ENCODE measurements at places on chromosomes 7 and 10.

DNA sequence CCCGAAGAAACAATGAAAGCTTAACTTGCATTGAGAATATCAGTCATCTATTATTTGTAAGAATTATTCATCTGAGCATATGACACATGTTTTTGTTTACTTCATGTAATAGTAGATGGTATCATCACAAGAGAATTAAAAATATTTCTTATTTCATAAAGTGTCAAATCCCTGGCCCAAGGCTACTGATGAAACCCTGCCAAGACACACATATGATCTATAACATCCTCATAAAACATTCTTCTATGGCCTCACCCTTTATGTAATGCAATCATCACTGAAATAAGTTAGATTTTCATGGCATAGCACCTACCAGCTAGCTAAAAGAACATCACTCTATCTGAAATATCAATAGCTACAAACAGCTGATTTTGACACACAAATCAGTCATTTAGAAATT is 385.6 kb upstream of the PHF14 start:
- DNase-seq = no peak

GRCh38 chr10:12587451-12587888 is 238.1 kb downstream of the CAMK1D start:
- DNase-seq = no peak

DNA sequence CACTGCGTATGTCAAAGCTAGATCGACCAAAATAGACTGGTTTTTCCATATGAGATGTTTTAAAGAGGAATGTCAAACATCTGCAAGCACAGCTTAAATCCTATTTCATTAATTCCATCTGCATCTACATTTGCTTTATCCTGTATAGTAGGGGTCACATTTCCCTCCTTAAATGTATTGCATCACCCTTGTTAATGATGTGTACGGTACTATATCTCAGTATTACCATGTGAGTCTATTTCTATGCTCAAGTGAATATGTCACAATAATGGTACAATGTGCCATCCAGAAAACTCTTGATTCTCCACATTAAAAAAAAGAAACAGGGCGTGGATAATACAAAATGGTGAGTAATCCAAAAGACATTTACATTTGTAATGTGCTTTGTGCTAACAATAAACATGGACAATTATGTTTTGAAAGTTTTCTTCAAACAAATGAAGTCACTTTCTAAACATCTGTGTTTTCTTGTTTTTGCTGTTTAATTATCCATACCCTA is 56.6 kb downstream of the TWIST1 start:
- no peak for DNase-seq

DNA sequence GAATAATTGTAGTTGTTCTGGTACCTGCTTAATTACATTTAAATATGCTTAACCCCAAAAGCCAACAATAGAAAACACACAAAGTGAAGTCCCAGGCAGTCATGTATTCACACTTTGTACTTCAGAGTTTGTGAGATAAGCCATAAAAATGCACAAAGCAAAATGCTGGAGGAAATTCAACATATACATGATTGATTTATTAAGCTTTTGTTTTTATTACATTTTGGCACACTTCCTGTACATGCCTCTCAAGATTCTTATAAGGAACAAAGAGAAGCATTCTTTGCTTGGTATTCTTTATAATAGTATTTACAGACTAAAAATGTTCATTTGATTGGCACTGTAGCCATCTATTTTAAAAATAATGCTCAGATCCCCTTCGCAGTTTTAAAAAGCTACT is 107.7 kb upstream of the ANK3 start:
- no peak for DNase-seq

- peak; percentile 4 for DNase-seq
Measured at GRCh38 chr7:1858435-1859265, 188.6 kb downstream of the ELFN1 start.

DNA sequence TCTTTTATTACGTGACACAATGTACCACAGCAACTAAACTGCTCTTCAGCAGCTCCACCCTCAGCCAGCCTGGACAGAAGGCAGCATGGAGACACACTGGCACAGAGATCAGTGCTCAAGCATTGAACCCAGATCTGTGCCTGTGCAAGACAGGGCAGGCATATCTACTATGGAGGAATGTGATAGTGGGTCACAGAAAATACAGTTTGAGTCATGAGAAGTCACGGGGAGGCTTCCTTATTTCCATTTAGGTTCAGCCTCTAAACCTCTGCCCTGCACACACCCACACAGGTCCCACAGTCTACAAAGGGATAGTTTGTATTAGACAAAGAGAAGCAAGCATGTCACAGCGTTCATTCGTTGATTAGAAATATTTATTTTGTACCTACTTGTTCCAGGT is 187.4 kb upstream of the AGR3 start:
- no peak for DNase-seq

DNA sequence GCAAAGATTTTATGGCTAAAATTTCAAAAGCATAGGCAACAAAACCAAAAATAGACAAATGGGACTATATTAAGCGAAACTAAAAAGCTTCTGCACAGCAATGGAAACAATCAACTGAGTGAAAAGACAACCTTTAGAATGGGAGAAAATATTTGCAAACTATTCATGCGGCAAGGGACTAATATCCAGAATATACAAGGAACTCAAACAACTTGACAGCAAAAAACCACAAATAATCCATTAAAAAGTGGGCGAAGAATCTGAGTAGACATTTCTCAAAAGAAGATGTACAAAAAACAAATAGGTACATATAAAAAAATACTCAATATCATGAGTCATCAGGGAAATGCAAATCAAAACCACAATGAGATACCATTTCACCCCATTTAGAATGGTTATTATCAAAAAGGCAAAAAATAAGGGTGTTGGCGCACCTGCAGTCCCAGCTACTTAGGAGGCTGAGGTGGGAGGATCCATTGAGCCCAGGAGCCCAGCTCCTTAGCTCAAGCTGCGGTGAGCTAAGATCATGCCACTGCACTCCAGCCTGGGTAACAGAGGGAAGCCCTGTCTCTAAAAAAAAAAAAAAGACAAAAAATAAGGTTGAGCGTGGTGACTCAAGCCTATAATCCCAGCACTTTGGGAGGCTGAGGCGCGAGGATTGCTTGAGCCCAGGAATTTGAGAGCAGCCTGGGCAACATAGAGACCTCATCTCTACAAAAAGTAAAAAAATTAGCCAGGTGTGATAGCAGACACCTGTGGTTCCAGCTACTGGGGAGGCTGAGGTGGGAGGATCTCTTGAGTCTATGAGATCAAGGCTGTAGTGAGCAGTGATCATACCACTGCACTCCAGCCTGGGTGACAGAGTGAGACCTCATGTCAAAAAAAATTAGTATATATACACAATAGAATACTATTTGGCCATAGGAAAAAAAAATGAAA is 4.2 kb upstream of the CCM2 start:
- no peak for DNase-seq

GRCh38 chr10:99443500-99443899 is 13.1 kb upstream of the GOT1 start:
- DNase-seq = no peak

DNA sequence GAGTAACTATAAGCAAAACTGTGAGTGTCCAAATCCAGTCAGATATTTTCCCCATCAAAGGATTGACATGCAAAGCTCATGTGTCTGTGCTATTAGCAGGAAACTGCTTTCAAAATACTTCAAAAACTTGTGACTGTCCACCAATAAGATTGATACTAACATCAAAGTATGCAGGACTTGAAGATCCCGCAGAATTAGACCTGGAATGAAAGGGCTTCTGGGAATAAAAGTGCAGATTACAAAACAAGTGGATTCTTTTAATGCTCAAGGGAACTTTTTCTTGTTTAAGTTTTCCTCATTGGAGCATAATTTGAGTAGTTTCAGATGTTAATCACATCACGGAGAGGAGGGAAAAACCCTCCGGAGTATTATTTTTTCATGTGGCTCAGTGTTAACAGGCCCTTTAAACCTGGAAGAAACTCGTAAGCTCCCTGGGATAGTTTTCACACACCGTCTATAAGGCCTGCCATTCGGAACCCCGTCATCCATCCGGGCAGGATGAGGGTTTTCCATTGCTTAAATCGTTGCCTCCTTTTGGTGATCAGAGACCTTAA is 33.9 kb upstream of the MKX start:
- DNase-seq = no peak

DNA sequence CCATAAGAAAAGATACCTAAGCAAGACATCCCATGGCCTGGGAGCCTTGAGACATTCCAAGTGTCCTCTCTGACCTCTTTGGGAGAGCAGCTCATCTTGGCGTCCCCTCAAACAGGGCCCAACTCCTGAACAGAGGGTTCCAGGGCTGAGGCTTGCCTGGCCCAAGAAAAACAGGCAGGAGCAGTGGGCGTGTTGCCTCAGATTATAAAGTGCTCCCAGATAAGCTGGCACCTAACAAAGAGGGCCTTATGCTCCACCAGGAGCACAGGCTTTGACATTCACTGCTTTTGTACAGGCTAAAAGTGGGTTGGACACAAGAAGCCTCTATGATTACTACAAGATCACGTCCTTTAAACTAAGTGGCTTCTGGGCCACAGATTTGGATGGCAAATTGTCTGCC is 193.1 kb downstream of the FGFR2 start:
- no peak for DNase-seq

DNA sequence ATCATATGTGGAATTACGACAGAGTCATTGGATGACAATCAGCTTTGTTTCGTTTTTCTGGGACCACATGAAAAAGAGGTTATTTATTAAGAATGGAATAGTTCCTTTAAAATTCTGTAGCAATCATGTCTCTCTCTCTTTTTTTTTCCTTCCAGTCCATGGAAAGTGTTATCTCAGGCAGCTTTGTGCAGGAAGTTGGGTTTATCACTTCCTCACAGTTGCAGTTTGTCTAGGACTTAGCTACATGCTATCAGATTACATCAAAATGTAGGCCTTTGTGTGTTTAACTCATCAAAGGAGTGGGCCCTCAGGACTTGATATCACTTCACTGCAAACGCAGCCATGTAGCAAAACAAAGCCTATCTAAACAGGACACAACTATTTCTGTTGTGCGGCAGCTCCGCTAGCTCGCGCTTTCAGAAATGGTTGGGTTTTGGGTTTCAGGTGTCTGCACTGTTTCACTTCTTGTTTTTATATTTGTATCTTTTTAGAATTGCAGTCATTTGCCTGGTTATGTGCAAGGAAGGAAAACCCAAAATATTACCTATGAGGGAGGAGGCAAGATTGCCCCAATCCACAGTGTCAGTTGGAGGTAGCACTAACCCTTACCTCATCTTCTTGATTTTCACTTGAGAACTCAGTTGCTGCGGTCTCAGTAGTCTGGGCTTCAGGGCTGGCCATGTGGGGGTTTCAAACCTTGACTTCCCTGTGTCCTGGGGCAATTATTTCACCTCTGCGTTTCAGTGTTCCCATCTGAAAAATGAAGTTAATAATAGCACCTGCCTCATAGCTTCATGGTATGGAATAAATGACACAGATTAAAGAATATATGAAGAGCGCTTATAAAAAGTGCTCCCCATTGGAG is 66.7 kb downstream of the HHEX start:
- no peak for DNase-seq

GRCh38 chr10:132961787-132962622 is 19.6 kb upstream of the CFAP46 start:
- peak; percentile 73 for DNase-seq

- no peak for DNase-seq
Measured at GRCh38 chr10:94578790-94579189, 33.2 kb downstream of the HELLS start.

GRCh38 chr7:94671444-94672235 is 15.7 kb upstream of the SGCE start:
- no peak for DNase-seq

DNA sequence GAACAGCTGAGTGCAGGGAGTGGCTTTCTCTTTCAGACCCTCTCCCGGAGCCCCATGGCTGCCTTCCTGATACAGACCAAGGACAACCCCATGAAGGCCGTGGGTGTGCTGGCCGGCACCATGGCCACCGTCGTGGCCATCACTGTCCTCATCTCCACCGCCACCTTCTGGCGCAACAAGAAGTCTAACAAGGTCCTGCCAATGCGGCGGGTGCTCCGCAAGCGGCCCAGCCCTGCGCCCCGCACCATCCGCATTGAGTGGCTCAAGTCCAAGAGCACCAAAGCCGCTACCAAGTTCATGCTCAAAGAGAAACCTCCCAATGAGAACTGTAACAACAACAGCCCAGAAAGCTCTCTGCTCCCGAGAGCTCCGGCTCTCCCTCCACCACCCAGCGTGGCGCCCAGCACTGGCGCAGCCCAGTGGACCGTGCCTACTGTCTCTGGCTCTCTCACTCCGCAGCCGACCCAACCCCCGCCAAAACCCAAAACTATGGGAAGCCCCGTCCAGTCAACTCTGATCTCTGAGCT is 11.2 kb downstream of the LRIT2 start:
- DNase-seq = no peak

- no peak for DNase-seq
Measured at GRCh38 chr7:133807624-133808492, 319.3 kb upstream of the LRGUK start.

- DNase-seq = no peak
Measured at GRCh38 chr10:30557884-30558283, 71.7 kb downstream of the LYZL2 start.

DNA sequence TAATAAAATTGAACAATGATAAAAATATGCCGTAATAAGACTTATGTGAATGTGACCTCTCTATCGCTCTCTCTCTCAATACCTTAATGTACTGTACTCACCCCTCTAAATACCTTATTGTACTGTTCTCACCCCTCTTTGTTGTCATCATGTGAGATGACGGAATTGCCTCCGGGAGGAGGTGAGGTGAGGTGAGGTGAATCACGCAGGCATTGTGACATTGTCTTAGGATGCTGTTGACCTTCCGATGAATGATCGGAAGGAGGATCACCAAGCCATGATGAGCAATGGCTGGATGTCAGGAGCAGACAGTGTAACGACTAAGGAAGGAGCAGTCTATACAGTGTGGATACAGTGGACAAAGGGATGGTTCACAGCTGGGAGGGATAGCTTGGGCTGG is 87.4 kb upstream of the FAM20C start:
- no peak for DNase-seq

- no peak for DNase-seq
Measured at GRCh38 chr10:69875856-69876255, 74.2 kb downstream of the COL13A1 start.

- DNase-seq = no peak
Measured at GRCh38 chr10:73899423-73899822, 11.5 kb upstream of the PLAU start.

DNA sequence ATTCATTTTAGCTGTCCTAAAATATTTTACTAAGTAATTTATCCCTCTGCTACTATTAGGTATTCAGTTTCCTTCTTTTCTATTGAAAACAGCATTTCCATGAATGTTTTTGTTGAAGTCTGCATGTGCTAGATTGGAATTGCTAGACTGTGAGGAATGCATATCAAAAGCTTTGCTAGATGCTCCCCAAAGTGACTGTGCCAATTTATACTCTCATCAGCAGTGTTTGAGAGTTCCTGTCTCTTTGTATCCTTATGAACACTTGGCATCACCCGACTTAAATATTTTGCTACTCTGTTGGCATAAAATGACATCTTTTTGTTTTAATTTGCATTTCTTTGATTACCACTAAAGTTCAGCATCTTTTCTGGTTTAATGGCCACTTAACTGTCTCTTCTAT is 45.0 kb upstream of the PRR15 start:
- no peak for DNase-seq

Measured in nephron progenitor cell (in vitro differentiated cells).